Fibroblast of skin of left biceps (primary cell): ENCODE measurements at places on chromosomes 13 and 19.

DNA sequence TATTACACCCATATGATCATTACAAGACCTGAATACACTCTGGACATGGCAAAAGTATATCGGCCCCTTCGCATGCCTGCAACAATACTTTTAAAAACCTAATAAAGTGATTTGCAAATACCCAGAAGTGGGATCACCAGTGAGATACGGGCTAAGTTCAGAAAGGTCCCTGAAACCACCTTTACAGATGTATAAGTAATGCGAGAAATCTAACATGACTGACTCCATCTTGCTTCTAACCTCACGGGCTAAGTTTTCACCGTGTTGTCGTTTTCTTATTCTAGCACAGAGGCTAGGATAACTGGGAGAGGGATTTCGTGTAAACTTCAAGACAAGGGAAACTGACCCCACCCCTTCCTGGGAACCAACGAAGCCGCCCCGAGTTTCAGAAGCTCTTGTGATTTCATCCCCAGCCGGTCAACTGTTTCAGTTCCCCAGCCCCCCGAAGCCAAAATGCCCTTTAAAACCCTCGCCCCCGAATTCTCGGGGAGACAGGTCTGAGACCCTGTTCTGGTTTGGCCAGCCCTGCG lies 703 bp downstream of the NEK3 start:
- no peak for DNase-seq

DNA sequence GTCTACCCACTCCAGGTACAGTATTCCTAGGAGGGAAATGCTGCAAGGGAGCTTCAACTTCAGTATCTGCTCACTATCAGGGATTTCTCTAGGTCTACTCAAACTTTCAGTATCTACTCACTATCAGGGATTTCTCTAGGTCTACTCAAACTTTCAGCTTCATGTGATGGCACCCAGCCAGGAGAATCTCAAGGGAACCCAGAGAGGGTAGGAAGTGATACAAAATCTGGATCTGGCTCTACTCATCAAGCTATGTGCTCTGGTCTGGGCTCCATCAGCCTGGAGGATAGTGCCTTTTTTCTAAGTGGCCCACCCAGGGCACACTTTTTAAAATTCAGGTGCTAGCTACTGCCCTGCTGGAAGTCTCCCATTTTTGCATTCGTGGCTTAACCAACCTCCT lies 52.3 kb upstream of the FNDC3A start:
- DNase-seq = no peak

- DNase-seq = no peak
Measured at GRCh38 chr13:101053301-101054093, 362.8 kb downstream of the NALCN start.

GRCh38 chr19:37990362-37990761 lies 83.4 kb downstream of the SIPA1L3 start:
- DNase-seq = no peak

GRCh38 chr19:56477429-56478338 lies 539 bp upstream of the ZNF667 start:
- peak; percentile 73 for DNase-seq

DNA sequence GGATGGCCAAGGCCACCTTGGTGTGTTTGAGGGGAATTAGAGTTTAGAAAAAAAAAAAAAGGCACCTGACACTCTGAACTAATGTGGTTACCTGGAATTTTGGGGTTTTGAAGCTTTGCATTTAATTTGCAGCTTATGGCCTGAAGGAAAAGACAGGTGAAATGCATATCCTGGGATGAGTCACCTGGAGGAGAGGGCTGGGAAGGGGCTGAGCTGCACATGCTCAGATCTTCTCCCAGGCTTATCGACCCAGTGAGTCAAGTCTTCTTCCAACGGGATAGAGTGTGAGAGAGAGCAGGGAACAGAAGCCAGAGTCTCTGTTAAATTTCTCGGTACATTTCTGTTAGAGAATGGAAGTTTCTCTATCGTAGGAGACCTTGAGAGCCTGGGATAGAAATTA lies 29.7 kb upstream of the ALOX5AP start:
- DNase-seq = no peak

DNA sequence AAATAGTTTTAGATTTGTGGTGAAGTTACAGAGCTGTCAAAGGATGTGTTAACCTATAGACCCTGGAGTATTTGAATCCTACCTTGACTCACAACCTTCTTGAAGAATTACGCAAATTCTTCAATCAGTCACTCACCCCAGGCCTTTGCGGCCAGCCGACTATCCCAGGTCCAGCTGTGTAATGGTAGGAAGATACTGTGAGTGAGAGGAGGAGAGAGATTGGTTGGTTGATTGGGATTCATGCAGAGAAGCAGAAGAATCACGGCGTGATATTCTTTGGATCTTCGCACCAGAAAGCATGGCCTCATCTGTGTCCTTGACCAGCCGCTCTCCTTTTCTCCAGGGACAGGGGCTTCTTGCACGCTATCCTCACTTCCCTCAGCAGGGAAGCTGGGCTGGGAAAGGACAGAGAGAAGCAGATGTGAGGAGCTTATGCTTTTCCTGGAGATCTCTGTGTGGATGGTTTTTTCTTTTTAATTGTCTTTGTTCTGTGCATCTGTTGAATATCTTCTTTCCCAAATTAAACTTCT lies 249.1 kb downstream of the GGACT start:
- DNase-seq = no peak

DNA sequence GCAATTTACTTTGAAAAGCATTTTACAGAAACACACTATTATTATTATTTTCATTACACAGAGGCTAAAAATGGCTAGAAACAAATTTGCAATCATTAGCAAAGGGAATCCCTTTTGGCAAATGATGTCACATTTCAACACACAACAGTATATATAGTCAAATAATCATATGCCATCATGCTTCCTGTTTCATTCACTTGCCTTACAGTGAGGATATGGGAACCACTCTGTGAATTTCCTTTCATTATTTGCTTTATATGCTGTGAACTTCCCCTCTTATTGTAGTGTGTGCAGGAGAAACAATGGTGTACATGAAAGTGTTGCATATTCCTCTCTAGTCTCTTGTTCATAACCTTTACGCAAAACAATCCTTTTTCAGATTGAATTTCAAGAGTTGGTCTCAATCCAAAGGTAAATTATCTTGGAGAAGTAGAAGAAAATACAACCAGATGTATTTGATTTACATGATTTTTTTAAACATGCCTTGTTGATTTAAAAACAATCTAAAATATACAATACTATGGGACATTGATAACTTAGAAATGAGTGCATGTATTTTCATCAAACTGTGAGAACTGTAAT lies 657.3 kb downstream of the EFNB2 start:
- no peak for DNase-seq

DNA sequence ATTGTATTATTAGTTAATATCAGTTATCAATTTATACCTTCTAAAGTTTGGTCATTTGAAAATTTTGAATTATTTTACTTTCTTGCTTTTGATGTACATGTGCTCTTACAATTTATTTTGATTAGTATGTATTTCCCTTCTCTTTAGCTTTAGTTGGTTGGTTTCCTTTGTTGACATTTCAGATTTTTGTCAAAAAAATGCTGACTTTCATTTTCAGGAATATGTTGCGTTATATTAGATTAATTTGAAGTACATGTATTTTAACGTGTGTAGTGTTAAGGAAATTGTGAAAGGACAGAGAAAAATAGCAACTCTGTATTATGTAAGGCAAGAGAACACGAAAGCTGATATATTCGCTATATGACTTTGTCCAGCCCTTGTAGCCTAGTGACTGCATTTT lies 342.9 kb upstream of the SLITRK6 start:
- DNase-seq = no peak

- DNase-seq = no peak
Measured at GRCh38 chr19:15283141-15283883, 49.0 kb downstream of the BRD4 start.

DNA sequence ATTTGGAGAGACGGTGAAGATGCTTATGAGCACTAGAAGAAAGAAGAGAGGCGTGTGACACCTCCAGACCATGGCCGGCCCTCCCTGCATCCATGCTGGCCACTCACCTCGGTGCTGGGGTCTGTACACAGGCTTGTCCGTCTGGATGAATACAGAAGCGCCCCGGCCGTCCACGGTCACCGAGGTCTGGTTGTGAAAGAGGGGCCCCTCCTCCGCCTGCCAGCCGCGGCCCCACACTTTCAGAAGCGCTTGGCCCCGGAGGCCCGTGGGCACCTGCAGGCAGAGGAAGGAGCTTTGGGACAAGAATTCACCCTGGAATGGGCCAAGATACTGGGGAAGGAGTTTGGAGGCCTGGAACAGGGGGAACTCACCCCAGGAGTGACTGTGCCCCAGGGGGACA lies 15.1 kb downstream of the CPAMD8 start:
- DNase-seq = no peak

- no peak for DNase-seq
Measured at GRCh38 chr19:50753879-50754278, 16.4 kb upstream of the GPR32 start.

- DNase-seq = no peak
Measured at GRCh38 chr19:1789261-1790041, 22.6 kb downstream of the ATP8B3 start.

DNA sequence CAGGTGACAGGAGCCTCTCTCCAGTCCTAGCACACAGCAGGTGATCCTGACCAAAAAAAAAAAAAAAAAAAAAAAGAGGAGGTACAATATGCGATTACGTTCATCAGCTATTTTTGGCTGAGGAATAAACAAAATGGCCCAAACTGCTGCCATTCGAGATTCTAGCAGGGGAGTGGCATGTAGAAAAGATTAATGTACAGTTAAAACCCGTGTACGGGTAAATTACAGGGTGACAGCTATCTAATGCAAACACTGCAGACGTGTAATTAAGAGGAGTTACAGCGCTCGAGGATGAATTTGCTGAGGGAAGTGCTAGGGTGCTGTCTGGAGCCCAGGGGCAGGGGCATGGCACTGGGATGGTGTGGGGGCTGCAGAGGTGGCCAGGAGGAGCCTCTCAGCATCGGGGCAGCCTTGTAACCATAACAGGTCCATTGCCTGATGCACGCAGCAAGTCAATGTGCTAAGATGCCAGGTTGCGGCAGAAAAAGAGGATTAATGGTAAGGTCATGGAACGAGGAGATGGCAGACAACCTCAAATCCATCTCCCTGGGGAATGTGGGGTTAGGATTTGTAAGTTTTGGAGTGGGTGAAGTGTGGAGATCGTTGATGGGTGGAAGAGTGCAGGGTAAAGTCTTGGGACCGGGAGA lies 17.4 kb downstream of the CHST8 start:
- no peak for DNase-seq

DNA sequence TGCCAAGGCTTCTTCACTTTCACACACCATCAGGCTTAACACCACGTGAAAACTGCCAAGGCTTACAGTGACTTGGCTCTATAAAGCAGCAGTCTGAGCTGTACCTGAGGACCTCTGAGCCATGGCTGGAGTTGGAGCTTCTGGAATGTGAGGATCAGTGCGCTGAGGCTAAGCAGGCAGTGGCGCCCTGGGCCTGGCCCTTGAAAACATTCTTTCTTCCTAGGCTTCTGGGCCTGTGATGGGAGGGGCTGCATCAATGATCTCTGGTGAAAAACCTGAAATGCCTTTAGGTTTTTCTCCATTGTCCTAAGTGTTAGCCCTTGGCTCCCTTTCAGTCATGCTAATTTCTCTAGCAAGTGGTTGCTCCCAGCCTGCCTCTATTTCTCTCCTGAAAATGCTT lies 192.5 kb upstream of the PCDH20 start:
- no peak for DNase-seq

DNA sequence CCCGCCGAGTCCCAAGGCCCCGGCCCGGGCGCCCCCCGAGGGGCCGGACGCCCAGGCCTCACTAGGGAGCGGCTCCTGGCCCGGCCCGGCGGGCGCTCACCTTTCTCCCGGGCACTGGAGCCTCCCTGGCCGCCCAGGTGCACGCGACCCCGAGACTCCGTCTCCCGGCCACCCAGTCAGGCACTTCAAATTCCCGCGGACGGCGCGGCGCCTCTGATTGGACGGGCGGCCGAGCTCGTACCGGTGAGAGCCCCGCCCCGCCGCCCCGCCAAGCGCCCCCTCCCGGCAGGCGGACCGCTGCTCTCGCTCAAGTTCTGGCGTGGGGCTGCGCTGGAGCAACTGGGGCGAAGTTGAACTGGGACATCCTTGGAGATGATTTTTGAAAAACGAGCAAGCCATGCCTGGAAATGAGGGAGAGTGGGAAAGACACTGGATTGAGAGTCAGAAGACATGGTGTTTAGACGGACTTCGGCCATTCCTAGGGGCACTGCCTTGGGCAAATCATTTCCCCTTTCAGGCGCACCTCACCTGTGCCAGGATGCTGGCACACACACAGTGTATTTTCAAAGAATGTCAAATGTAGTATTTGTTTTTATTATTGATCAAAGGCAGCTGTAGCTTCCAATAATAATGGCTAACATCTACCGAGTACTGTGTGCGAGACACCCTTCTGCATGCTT lies 485.3 kb downstream of the UQCRFS1 start:
- no peak for DNase-seq

- no peak for DNase-seq
Measured at GRCh38 chr13:66558506-66558905, 671.6 kb downstream of the PCDH9 start.

DNA sequence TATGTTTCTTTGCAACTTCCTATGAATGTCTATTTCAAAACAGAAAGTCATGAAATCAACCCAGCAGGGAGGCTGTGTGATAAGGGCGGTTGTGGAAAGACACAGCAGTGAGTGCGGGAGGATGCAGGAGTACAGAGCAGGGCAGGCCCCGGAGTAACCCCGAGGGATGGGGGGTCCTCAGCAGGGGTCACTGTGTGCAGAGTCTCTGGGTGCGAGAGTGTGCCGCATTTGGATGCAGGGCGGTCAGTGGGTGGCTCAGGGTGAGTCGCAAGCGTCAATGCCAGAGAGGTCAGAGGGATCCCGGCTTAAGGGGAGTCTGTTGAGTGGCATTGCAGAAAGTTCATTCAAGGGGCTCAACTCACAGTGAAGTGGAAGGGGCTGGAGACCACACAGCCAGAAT lies 147.8 kb downstream of the STK24 start:
- DNase-seq = no peak

- DNase-seq = no peak
Measured at GRCh38 chr13:38412266-38412665, 62.6 kb downstream of the UFM1 start.

- DNase-seq = no peak
Measured at GRCh38 chr13:31431722-31432137, 232.0 kb downstream of the B3GLCT start.

GRCh38 chr13:73142071-73142470 lies 83.3 kb downstream of the KLF5 start:
- DNase-seq = no peak

DNA sequence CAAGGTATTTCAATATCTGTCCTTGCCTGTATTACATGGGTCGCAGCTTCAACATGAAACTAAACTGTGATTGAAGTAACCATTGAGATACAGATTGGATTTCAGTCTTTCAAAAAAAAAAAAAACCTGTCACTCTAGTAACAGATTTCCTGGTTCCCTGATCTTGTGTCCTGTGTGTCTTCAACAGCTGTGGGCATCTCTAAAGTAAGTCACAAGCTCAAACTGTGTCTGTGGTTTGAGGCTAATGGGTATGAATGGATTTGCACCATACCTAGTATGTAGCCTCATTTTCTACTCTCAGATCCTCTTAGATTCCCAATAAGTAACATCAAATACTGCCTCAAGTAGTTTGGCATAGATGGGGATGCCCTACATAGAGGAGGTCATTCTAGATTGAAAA lies 300.1 kb downstream of the COG6 start:
- DNase-seq = no peak

- peak; percentile 64 for DNase-seq
Measured at GRCh38 chr13:37226971-37227370, 121.5 kb upstream of the CSNK1A1L start.

- DNase-seq = no peak
Measured at GRCh38 chr19:52234406-52234805, 35.0 kb upstream of the ZNF766 start.
